ENCODE measurements at places on chromosomes 3 and 15.

DNA sequence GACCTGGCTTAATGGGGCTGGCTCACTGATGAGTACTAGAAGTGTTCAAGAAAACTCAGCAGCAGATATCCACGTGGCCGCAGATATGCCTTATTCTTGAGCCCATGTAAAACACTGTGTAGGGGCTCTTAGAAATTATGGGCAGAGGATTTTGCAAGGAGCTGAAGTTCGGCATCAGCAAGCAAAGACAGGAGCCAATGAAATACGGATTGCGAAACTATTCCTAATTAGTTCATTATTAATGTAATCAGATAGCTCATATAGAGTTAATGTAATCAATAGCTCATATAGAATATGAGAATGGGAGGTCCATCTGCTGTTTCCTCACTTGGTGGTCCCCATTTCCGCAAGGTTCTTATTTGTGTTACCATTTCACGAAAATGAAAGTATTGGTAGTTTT is 9.0 kb upstream of the GSK3B start:
- H3K36me3 ChIP-seq, result peaks cover 22% of the 10 kb centered on the region
- no peak overlapping the region for H3K4me3 ChIP-seq
- no peaks in the 10 kb centered on the region for H3K27me3 ChIP-seq
- peaks cover 6% of the 10 kb centered on the region for H3K4me1 ChIP-seq
- no peak for DNase-seq
- no peak overlapping the region for H3K27ac ChIP-seq

DNA sequence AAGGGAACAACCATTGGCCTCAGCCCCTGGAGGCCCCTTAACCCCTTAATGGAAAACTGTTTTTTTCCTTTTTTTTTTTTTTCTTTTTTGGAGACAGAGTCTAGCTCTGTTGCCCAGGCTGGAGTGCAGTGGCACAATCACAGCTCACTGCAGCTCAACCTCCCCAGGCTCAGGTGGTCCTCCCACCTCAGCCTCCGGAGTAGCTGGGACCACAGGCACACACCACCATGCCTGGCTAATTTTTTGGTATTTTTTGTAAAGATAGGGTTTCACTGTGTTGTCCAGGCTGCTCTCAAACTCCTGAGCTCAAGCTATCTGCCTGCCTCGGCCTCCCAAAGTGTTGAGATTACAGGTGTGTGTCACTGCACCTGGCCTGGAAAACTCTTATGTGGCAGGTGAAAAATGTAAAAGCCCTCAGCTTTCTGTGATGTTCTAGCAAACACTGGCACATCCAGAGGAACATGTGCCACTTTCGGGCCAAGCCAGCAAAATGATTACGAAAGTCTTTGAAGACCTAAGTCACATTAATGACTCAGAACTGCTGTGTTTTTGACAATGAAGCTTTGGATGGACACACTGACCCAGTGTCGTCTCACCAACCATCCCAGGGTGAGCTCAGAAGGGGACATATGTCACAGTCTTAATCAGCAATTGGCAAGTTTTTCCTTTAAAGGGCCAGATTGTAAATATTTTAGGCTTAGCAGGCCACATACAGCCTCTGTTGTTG is 189.3 kb upstream of the TPM1 start:
- H3K4me3 ChIP-seq, result no peak overlapping the region
- H3K4me1 ChIP-seq, result peaks cover 4% of the 10 kb centered on the region
- no peaks in the 10 kb centered on the region for H3K36me3 ChIP-seq
- no peak overlapping the region for H3K27ac ChIP-seq
- H3K27me3 ChIP-seq, result peaks cover 24% of the 10 kb centered on the region
- no peak for DNase-seq

DNA sequence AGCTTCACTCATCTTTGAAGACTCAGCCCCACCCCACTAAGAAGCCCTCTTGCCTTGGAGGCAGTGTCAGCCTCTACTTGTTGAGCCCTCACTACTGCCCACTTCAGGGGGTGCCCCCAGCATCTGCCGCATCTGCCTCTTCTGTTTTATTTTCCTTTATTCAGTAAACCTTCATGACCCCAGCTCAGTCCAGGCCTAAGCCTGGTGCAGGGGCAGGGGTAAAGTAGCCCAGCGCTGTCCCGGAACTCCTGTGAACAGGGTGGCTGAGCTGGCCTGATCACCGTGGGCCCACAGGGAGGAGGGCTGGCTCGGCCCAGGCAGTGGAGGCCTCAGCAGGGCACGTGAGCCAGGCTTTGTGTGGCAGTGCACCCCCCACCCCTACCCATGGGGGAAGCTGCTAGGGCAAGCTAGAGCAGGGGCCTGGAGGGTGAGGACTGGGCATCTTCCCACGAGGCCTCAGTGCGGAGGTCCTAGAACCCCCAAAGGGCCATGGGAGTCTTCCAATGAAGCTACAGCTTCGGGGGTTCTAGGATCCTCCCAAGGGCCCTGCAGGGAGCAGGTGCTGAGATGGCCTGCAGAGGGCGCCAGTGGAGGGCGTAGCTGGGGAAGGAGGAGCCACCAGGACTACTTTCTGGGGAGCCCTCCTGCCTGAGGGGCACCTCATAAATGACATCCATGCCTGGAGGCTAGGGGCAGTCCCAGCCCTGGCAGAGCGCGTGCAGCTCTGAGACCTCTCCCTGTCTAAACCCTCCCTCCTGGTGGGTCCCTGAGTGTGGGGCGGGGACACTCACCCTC is 36.0 kb downstream of the TSPAN3 start:
- H3K4me1 ChIP-seq, result peaks cover 3% of the 10 kb centered on the region
- peak; percentile 20 for DNase-seq
- H3K27me3 ChIP-seq, result peaks cover 10% of the 10 kb centered on the region
- H3K27ac ChIP-seq, result no peak overlapping the region
- no peak overlapping the region for H3K4me3 ChIP-seq
- H3K36me3 ChIP-seq, result peaks cover 78% of the 10 kb centered on the region

- no peaks in the 10 kb centered on the region for H3K27me3 ChIP-seq
- no peaks in the 10 kb centered on the region for H3K4me1 ChIP-seq
- H3K4me3 ChIP-seq, result no peak overlapping the region
- peaks cover 56% of the 10 kb centered on the region for H3K36me3 ChIP-seq
Measured at GRCh38 chr3:12588039-12589009, 31.4 kb downstream of the MKRN2 start.

DNA sequence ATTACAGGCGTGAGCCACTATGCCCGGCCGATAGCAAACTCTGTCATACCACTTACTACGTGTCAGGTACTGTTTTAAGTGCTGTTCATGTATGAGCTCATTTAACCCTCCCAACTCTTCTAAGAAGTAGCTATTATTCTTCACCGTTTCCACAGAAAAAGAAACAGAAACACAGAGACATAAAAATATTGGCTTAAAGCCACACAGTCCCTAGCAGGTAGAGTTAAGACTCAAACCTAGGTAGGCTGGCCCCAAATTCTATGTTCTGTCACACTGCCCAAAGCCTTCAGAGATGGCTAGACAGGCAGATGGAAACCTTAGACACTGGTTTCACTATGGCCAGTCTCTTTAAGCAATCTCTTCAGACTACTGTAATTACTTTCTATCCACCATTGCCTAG is 149.8 kb upstream of the KCNMB2 start:
- H3K27ac ChIP-seq, result no peak overlapping the region
- no peak overlapping the region for H3K4me3 ChIP-seq
- DNase-seq, result no peak

DNA sequence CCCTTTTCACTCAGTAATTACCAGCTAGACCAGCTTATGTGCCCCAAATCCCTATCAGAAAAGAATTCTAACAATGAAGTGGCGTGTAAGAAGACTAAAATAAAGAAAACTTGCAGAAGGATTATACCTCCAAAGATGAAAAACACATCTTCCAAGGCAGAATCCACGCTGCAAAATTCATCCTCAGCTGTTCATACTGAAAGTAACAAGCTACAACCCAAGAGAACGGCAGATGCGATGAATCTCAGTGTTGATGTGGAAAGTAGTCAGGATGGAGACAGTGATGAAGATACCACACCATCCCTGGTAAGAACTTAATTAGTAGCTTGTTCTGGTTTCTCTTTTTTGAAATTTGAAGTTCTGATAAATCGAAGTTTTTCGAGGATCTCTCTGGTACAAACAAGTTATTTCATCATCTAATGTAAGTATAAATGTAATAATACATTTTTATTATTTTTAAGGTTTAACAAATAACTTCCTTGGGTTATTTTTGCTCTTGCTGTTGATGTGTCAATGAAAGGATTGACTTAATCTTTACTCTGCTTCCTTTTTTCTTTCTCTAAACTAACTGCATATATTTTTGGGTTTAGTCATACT is 1.4 kb downstream of the WDR76 start:
- peaks cover 31% of the 10 kb centered on the region for H3K36me3 ChIP-seq
- DNase-seq, result peak; percentile 38
- H3K4me1 ChIP-seq, result peaks cover 69% of the 10 kb centered on the region
- no peaks in the 10 kb centered on the region for H3K27me3 ChIP-seq
- peak overlapping the region; percentile 83 for H3K4me3 ChIP-seq

DNA sequence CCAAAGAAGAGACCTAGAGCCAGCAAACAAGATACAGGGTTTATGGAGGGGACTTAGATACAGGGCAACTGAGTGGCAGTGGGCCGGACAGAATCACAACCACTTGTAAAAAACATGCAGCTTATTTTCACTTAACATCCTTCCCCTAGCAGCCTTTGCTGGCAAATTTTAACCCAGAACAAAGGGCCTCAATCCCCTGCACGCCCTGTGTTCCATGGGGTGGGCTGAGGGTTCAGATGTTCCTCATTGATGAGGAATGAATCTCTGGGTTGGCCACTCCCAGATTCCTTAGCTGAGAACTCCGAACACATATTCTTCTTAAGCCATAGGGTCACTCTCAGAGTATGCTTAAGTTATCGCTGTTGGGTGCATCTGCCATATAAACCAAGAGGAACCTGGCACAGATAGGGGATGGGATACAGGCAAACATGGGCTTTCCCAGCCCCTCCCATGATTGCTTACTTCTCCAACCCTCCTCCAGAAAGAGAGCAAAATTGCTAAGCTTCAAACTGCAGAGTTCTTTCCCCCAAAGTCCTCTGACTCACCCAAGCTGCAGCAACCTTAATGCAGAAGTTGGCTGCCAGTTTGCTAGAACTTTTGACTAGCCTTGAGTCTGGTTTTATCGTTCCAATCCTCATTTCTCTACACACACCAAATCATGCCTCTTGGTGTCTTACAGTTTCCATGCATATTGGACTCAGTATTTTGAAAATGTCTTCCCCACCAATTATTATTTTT is 146.9 kb downstream of the CD47 start:
- peaks cover 8% of the 10 kb centered on the region for H3K27me3 ChIP-seq
- H3K36me3 ChIP-seq, result no peaks in the 10 kb centered on the region
- H3K4me3 ChIP-seq, result no peak overlapping the region
- peaks cover 14% of the 10 kb centered on the region for H3K4me1 ChIP-seq
- no peak for DNase-seq

DNA sequence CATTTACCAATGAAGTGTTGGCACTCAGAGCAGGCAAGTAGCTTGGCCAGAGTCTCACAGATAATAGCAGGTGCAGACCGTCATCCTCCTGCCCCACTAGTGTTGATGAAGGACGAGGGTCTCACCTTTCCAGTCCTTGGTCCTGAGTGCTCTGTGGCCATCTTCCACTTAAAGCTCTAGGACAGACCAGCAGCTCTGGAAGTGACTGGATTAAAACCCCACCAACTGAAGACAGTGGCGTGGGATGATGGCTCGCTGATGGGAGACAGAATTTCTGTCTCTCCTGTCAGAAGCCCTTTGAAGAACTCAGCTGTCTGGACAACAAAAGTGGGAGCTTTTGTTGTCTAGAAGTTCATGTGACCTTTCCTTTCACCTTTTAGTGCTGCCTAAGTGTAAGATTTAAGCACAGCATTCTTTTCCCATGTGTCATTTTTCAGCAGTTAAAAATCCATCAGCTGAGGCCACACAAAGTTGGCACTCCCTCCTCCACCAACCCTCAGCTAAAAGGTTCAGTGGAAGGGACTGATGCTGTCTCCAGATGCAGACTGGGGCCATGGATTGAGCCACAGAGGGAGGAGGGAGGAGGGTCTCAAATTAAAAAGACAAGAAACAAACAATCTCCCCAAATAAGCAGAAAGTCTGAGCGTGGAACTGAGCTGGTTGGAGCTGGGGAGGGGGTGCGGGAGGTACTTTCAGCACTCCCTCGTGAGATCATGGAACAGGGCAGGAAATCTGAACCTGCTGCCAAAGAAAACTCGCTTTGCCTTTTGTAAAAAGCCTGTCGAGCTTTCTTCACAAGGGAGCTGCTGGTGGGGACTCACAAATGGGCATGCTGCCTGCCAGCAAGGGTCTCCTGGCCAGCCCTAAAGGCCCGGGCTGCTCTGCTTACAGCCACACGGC is 148.5 kb upstream of the CTDSPL start:
- no peak overlapping the region for H3K4me3 ChIP-seq
- no peak for DNase-seq

GRCh38 chr15:72971766-72972165 is 80.5 kb upstream of the NEO1 start:
- no peaks in the 10 kb centered on the region for H3K36me3 ChIP-seq
- H3K4me3 ChIP-seq, result no peak overlapping the region
- H3K27me3 ChIP-seq, result peaks cover 27% of the 10 kb centered on the region
- no peaks in the 10 kb centered on the region for H3K4me1 ChIP-seq

GRCh38 chr15:33592864-33593263 is 282.1 kb downstream of the RYR3 start:
- H3K4me3 ChIP-seq, result no peak overlapping the region
- H3K27me3 ChIP-seq, result no peaks in the 10 kb centered on the region
- no peak overlapping the region for H3K27ac ChIP-seq
- no peaks in the 10 kb centered on the region for H3K36me3 ChIP-seq

DNA sequence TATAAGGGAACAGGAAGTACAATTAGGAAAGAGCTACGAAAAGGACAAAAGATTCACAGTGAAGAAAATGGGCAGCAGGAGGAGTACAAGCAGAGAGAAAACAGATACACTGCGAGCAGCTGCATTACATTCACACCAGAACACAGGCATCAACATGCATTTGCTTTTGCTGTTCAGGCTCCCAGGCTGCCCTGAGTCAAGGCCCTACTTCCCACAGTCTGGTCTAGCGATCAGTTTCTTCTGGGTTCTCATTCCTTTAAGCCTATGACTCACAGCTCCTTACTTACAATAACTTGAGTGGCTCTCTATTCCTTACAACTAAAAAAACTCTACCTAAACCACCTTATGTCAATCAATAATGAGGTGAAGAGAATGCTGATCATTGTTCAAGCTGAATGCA is 24.5 kb upstream of the ZNF445 start:
- H3K27me3 ChIP-seq, result no peaks in the 10 kb centered on the region
- H3K36me3 ChIP-seq, result peaks cover 84% of the 10 kb centered on the region
- no peak overlapping the region for H3K4me3 ChIP-seq

DNA sequence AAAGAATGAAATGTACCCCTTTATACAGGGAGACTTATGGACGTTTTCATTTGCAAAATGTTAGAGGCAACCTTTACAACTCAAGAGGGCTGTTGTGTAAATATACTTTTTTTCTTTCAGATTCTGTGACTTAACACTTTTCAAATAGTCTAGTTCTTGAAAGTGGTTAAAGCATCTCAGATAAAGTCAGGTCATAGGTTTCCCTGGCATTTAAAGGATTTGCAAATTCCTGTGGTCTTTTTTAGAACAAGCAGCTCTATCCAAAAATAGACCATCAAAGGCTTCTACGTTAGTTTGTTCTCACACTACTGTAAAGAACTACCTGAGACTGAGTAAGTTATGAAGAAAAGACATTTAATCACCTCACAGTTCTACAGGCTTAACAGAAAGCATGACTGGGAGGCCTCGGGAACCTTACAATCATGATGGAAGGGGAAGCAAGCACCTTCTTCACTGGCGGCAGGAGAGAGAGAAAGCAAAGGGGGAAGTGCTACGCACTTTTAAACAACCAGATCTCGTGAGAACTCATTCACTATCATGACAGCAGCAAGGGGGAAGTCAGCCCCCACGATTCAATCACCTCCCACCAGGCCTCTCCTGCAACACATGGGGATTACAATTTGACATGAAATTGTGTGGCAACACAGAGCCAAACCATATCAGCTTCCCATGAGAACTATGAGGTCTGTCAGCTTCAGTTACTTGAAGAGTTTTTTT is 23.3 kb upstream of the GABRR3 start:
- DNase-seq, result no peak
- no peak overlapping the region for H3K4me3 ChIP-seq
- H3K27ac ChIP-seq, result no peak overlapping the region
- no peaks in the 10 kb centered on the region for H3K36me3 ChIP-seq
- H3K27me3 ChIP-seq, result peaks cover 11% of the 10 kb centered on the region
- no peaks in the 10 kb centered on the region for H3K4me1 ChIP-seq
